ENCODE measurements at places on chromosomes 7 and 10. TPM values are rescaled to one million over a fixed set of nuclear protein-coding genes. Genes with fewer than 3 reads are reported as not detected.
A peak's percentile ranks its signal among the peaks of the same experiment; 100 is the strongest.

The KLLN gene
- polyA plus RNA-seq, result 0.56 TPM

The KIAA1217 gene
- 8.1 TPM for polyA plus RNA-seq

The GDF10 gene
- polyA plus RNA-seq, result not detected

The FZD1 gene
- polyA plus RNA-seq, result 4.0 TPM

The SPDYE9 gene
- 0.38 TPM for polyA plus RNA-seq

The PLXNA4 gene
- polyA plus RNA-seq, result 0.01 TPM

The GPR15LG gene
- not detected for polyA plus RNA-seq

The TDRD1 gene
- not detected for polyA plus RNA-seq

The SLC16A12 gene
- not detected for polyA plus RNA-seq

The BAMBI gene
- 0.95 TPM for polyA plus RNA-seq

The PLEKHS1 gene
- polyA plus RNA-seq, result not detected

The MOGAT3 gene
- not detected for polyA plus RNA-seq

DNA sequence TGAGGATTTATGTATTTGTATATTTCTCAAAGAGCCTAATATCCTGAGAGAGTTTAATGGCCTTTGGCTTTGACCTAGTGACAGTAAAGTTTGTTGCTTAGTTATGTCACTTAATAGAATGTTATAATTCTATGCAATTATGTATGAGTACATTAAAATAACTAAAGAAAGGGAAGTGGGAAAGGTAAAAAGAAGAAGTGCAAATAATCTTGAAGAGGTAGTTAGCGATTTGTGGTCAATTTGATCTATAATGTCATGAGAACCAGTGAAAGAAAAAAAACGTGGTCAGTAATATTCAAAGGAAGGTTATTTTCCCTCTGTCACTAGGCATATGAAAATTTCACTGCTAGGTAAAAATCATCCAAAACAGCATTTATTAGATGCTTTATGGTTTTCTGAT is 143.4 kb upstream of the LSM8 start:
- no peak for DNase-seq

- peak; percentile 84 for DNase-seq
Observed at GRCh38 chr7:99121496-99122021, 22.3 kb downstream of the SMURF1 start.

GRCh38 chr7:143519411-143520131 is 41.9 kb downstream of the TAS2R41 start:
- DNase-seq, result peak; percentile 39

DNA sequence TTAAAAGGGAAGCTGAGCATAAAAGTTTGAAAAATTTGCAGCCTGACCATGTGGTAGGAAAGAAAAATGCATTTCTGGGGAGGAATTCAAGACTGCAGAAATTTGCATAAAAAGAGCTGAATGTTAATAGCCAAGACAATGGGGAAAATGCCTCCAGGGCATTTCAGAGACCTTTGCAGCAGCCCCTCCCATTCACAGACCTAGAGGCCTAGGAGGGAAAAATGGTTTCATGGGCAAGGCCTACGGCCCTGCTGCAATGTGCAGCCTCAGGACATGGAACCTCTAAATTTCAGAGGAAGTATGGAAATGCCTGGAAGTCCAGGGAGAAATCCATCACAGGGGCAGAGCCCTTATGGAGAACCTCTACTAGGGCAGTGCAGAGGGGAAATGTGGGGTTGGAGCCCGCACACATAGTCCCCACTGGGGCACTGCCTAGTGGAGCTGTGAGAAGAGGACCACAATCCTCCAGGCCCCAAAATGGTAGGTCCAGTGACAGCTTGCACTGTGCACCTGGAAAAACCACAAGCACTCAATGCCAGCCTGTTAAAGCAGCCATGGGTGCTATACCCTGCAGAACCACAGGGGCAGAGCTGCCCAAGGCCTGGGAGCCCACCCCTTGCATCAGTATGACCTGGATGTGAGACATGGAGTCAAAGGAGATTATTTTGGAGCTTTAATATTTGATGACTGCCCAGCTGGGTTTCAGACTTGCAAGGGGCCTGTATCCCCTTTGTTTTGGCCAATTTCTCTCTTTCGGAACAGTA is 243.8 kb downstream of the DNAJB9 start:
- no peak for DNase-seq

- DNase-seq, result no peak
Observed at GRCh38 chr10:1524540-1524939, 212.8 kb downstream of the ADARB2 start.

- no peak for DNase-seq
Observed at GRCh38 chr7:39130857-39131526, 153.3 kb downstream of the POU6F2 start.

- DNase-seq, result no peak
Observed at GRCh38 chr7:148468700-148469098, 121.9 kb upstream of the C7orf33 start.

DNA sequence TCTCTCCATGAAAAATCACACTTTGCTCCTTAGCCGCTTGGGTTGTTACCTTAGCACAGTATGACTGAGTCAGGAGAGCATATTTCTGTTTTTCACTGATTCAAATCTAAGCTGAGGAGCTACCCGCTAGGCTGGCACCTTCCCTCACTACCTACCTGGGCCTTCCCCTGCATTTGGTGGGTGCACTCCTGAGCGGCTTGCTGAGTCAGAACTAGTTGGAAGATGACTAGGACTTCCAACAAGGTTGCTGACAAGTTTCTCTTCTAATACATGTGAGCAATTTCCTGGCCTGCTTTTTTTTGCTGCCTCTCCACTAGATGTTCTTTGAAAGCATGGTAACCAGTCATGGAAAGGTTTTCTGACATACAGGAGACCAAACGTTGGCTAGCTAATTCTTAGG is 43.8 kb upstream of the SEC61G start:
- DNase-seq, result peak; percentile 69

- DNase-seq, result peak; percentile 14
Observed at GRCh38 chr7:137804836-137805235, 41.9 kb downstream of the DGKI start.

- DNase-seq, result no peak
Observed at GRCh38 chr7:156034397-156034796, 222.1 kb upstream of the SHH start.

DNA sequence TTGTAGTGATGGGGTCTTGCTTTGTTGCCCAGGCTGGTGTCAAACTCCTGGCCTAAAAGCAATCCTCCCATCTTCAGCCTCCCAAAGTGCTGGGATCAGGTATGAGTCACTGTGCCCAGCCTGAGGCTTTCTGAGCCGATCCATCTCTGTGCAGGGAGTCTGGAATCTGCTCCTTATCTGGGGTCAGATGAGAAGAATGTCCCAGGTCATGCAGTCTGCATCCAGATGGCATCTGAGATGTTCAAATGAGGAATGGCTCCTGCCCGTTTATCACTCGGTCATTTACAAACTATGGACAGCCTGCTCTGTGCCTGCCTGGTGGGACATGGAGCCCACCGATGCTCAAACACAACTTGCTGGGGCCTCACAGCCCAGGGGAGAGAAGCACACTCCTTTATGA is 11.1 kb upstream of the SLC18A3 start:
- DNase-seq, result peak; percentile 46

DNA sequence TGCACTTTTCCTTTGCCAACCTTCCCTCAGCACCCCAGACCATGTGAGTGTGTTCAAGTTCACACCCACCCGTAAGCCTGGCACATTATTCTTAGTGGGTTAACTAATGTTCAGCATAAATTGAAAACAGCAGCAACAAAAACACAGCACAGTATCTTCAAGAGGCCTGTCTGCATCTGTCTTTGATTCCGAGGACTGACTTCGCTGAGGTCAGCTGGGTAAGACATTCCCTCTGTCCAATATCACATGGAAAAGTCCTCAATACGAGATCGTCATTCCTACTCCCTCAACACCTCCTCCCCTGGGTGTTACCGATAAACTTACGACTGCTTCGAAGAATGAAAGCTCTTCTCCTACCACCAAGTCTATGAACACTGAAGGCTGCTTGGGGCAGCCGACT is 218.8 kb downstream of the SFMBT2 start:
- no peak for DNase-seq

GRCh38 chr7:25255611-25256332 is 27.5 kb upstream of the NPVF start:
- DNase-seq, result no peak

DNA sequence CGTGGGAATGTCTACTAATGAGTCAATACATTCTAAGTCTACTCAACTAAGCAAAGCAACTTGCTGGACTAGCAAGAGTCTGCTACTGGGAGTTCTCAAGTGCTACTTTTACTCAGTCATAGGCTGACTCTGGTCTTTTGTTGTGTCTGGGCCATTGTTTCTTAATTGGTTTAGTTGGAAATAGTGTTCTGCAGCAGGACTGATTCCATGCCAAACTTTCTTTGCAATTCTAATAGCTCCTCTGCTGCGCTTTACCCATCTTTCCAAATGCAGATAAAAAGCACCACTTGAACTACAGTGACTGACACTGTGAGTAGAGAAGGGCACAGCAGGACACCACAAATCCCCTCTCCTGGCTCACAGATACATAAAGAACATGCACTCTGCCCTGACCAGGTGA is 125.7 kb downstream of the CD36 start:
- no peak for DNase-seq

- peak; percentile 88 for DNase-seq
Observed at GRCh38 chr10:107971411-107971810, 806.9 kb upstream of the SORCS1 start.

GRCh38 chr10:47164126-47164799 is 135.7 kb upstream of the GDF10 start:
- peak; percentile 75 for DNase-seq

DNA sequence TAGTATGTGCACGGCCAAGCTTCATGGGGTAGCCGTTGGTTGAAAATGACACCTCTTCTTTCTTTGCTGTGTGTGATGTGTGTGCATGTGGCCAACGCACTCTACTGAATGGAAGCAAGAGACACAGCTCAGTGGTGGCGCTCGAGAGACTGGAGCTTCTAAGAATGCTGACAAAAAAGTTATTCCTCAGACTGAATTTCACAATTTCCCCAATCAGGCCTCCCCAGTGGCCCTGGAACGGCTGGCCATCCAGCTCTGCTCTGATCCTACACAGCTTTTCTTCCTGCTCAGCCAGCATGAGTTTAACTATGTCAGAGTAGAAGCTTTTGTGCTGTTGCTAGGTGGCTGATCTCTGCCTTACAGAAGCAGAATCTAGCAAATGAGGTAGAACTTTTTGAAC is 186.7 kb upstream of the PLXDC2 start:
- peak; percentile 66 for DNase-seq

- no peak for DNase-seq
Observed at GRCh38 chr10:112812586-112812985, 137.5 kb upstream of the TCF7L2 start.

DNA sequence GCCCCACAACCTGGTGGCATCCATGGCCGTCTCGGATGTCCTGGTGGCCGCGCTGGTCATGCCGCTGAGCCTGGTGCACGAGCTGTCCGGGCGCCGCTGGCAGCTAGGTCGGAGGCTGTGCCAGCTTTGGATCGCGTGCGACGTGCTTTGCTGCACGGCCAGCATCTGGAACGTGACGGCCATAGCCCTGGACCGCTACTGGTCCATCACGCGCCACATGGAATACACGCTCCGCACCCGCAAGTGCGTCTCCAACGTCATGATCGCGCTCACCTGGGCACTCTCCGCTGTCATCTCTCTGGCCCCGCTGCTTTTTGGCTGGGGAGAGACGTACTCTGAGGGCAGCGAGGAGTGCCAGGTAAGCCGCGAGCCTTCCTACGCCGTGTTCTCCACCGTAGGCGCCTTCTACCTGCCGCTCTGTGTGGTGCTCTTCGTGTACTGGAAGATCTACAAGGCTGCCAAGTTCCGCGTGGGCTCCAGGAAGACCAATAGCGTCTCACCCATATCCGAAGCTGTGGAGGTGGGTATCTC is 1.1 kb downstream of the HTR5A start:
- no peak for DNase-seq

GRCh38 chr10:53839440-53840039 is 961.5 kb downstream of the PCDH15 start:
- DNase-seq, result peak; percentile 49

DNA sequence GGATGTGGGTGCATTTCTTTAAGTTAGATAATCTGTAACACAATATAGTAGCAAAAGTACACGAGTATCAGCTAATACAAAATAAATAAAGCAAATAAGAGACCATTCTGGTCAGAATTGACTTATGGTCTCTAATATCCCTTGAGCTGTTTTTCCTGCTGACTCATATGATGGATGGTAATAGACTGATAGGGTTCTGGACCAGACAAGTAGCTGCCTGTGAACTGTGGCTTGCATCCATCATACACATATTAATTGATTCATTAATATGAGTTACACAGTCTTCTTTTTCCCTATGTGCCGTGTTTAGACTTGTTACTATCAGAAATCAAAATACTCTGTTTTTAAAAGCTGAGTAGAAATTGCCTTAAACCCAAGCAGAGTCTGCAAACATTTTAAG is 762.8 kb downstream of the GATA3 start:
- DNase-seq, result no peak

DNA sequence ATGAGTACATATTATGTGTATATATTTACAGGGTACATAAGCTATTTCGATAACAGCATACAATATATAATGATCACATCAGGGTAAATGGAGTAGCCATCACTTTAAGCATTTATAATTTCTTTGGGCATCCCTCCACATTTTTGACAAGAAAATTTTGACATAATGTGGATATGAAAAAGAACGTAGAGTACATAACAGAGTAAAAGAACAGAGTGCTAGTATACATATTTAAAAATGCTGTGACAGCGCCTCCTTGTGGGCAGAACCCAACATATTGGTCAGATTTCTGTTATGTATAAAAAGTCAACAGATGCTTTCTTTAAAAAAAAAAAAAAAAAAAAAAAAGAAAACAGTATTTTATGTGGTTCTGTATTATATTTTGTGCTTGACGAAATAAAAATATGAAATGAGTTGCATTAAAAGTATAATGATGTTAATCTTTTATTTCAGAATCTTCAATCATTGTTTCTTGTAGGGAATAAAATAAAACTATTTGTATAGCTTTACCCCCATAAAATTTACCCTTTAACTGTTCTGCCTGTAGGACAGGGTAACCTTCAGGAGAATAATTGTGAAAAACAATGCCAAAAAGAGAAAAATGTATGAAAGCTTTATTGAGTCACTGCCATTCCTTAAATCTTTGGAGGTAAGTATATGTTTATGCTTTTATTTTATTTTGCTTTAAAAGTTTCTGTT is 18.3 kb upstream of the HBP1 start:
- DNase-seq, result peak; percentile 69

DNA sequence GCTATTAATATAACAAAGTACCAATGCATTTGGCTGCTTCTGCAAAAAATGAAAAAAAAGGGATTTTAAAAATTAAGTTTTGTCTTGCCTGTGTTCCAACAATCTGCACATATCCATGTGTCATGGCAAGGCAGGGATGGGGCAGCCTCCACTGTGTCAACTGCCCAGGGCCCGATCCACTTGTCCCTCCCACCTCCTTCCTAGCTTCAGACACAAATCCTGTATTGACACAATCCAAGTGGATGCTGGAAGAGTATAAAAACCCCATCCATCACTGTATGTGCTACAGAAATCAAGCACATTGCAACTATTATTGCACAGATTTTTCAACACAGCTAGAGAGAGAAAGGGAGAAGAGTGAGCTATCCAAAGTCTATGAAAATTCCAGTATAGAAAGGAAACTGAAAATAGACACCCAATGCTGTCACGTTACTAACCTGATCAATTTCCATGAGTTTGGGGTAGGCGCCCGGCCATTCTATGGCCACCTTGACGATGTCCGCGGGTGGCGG is 106.4 kb downstream of the ELMO1 start:
- no peak for DNase-seq

GRCh38 chr7:131322861-131323260 is 4.8 kb upstream of the MKLN1 start:
- DNase-seq, result no peak
